ENCODE measurements at places on chromosomes 1 and 21.

DNA sequence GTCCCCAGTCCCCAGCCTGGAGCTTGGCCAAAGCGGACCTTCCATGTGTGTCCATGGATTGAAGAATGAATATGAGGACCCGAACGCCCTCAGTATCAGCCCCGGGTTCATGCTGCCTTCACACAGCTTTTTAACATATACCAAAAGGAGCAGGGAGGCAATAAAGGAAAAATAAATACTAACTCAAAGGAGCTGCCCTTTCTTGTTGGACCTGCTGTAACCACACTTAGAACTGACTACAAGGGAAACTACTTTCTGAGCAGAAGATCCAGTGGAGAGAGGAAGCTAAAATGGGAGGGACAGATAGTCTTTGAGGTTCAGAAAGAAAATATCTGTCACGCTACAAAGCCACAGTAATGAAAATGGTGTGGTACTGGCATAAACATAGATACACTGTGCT, 48.6 kb downstream of the CNN3 start:
- DNase-seq, result no peak

- no peak for DNase-seq
Observed at GRCh38 chr1:11620405-11620804, 33.8 kb downstream of the FBXO2 start.

DNA sequence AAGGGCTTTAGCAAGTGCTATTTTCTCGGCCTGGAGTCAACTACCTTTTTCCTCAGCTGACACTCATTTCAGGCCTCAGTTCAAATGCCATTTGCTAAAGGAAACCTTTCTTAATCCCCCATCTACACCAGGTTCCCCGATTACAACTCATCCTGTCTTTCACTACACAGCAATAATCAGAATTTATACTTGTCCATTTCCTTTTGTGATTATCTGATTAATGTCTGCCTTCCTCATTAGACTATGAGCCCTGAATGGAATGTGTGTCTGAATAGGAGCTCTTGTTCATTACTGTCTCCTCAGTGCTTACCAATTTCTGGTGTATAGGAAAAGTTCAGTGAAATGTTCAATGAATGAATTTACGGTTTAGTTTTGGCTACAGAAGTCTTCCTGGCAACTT, 36.9 kb downstream of the ATP1B1 start:
- no peak for DNase-seq

- DNase-seq, result peak; percentile 87
Observed at GRCh38 chr1:234610061-234610665, at the start of gene IRF2BP2. TSS of gene IRF2BP2 (minus strand) at chr1:234610178. CDS start at chr1:234609494, 684 bp downstream.

Data from activated naive CD4-positive, alpha-beta T cell treated with anti-CD3 and anti-CD28 coated beads, Interleukin-2, amount 50 U/mL, for 72 hours (primary cell).